NCI-H1092 (cell line): ENCODE measurements at places on chromosomes 2 and 18.

- peak; percentile 68 for DNase-seq
Observed at GRCh38 chr18:76686737-76687231, 135.6 kb upstream of the ZNF236 start.

GRCh38 chr2:54176577-54176976, 61.2 kb downstream of the ACYP2 start:
- no peak for DNase-seq

DNA sequence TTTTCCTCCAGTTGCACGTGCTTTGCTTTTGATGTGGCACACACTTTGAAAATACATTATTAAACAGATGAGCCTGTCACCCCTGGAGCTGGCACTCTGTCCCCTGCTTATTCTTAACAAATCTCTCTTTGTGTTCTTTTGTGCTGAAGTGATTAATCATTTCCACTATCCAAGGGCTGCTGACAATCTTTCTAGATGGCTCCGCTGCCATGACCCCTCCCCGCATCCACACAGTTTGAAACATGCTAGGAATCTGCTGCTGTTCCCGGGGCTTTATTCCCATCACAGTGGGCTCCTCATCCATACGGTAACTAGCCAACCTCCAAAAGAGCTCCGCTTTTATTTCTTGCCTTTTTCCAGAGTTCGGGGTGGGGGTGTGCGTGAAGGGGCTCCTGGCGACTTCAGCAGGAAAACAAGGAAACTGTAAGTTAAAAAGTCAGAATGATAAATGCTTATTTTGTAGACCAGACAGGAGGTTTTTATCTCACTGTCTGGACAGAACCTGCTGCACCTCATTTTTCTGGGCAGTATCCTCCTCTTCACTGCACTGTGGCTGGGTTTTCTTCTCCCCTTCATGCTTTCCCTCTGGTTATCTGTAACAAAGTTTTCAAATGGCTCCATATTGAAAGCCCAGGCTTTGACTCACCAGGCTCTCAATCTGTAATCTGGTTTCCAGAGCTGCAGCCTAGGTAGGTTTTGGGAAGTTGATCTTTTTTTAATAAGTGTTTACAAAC, 319.7 kb downstream of the AFF3 start:
- DNase-seq: no peak

- no peak for DNase-seq
Observed at GRCh38 chr18:75128051-75128605, 80.8 kb downstream of the PTGR3 start.

- DNase-seq: peak; percentile 83
Observed at GRCh38 chr18:34493099-34493544, 217.0 kb upstream of the DTNA start.

GRCh38 chr2:75406131-75406581, 154.6 kb downstream of the EVA1A start:
- no peak for DNase-seq
